BE2C (cell line): ENCODE measurements at places on chromosomes 11 and 22.

- DNase-seq, result no peak
Measured at GRCh38 chr11:125382314-125382791, 113.7 kb downstream of the FEZ1 start.

DNA sequence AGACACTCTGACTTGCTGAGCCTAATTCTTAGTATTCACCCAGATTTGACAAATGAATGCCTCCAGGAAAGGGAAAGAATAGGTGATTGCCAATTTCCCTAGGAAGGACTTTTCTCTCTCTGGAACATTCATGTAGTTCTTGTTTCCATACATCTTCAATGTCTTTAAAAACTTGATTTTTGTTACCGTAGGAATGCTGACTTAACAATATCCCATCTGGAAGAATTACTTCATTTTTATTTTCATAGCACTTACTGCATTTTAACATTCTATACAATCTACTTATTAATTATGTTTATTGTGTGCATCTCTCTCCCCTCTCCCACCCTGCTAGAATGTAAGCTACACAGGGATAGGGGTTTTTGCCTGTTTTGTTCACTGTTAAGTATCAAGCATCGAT, 66.6 kb downstream of the SLC5A12 start:
- DNase-seq, result no peak

GRCh38 chr11:27234043-27234668, 128.9 kb downstream of the CCDC34 start:
- DNase-seq, result no peak

GRCh38 chr22:45329530-45329936, 19.8 kb downstream of the FAM118A start:
- DNase-seq, result peak; percentile 95

DNA sequence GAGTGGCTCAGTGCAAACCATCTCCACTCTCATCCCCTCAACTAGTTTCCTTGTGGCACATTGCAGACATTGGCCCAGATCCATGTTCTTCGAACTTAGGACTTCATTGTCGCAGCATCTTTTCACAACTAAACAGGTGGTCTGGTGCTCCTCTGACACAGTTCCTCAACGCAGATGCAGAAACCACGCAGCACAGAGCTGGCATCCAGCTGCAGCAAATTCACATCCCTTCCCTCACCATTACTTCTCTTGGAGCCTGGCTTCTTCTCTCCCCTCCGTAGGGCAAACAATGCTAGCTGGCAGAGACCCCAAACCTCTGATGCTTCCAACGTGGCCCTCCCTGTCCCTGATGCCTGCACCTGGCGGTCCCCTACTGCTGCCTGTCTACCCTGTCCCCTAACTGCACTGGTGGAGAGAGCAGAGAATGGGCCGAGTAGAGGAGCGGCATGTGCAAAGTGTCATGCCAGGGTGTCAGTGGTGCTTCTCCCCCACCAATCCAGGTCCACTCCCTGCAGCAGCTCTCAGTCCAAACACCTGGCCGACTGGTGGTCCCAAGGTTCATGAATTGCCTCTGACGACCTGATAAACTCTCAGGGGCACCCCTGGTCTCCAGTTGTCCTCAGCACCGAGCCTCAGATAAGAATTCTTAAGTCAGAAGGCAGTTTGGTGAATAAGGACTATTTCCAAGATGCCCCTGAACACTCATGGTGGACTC, 18.1 kb downstream of the TMPRSS13 start:
- no peak for DNase-seq

- DNase-seq, result no peak
Measured at GRCh38 chr11:32427935-32428664, 7.2 kb downstream of the WT1 start.

DNA sequence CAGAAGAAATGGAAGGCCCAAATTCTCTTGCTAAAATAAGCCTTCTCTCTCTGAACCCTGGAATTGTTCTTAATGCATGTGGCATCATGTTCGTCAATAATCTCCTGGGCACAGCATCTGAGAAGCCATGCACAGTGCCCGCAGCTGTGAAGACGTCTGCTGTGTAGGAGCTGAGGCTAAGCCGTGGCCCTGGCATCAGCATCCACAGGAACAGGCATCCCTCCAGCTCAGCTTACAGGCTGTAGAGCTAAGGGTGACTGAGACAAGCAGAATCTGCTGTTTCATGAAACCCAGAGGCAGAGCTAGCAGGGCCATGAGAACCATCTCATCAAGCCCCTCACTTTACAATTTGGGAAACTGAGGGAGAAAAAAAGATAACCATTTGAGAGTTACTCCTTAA, 60.6 kb downstream of the SEZ6L start:
- no peak for DNase-seq

- DNase-seq, result no peak
Measured at GRCh38 chr11:93618371-93618770, 43.1 kb upstream of the CEP295 start.

DNA sequence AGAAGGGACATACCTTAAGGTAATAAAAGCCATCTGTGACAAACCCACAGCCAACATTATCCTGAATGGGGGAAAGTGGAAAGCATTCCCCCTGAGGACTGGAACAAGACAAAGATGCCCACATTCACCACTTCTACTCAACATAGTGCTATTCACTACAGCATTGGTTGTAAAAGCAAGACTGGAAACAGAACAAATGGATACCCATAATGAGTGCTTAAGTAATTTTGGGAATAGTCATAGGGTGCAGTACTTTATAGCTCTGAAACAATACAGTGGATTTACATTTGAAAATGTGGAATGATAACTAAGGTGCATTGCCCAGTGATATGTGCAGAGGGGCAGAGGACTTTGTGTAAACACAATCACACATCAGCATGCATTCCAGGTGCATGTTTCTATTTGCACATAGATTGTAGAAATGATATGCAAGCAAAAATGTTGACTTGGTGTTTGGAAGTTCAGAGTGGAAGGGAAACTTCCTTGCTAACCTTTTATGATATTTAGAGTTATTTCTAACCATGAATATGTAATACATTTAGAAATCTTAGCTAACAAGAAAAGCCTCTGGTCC, 112.3 kb downstream of the IGLL1 start:
- no peak for DNase-seq

- DNase-seq, result peak; percentile 54
Measured at GRCh38 chr11:74683279-74683871, 47.9 kb downstream of the CHRDL2 start.

- DNase-seq, result peak; percentile 62
Measured at GRCh38 chr11:114262681-114263512, 33.3 kb upstream of the NNMT start.

DNA sequence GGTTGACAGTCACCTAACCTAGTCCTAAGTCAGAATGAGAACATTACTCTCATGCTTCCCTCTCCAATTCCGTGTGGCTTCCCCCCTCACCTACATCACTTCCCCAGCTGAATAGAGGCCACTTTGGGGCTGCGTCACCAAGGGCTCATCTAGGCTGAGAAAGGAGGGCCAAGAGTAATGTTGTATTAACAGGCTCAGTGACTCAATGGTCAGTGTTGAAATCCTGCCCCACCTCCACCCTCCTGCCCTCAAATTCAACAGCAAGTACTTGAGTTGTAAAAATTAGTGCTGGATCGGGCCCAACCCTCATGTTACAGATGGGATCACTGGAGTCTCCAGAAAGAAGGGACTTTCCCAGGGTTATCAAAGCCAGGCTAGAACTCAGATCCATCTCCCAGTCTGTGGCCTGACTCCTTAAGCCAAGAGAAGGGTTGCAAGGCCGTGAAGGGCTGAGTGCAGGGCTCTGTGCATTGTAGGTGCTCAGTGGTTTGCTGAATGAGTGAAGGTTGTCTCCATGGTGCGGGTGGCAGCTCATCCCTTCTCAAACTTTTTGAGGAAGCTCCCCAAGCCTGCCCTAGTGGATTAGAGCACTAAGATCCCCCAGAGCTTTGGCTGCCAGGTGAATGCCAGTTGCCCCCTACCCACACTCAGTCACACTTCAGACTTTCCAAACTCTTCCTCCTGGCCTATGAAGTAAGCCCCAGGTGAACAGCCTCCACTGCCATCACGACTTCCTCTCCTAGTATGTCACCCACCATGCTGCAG, 3.2 kb downstream of the DGAT2 start:
- DNase-seq, result no peak

DNA sequence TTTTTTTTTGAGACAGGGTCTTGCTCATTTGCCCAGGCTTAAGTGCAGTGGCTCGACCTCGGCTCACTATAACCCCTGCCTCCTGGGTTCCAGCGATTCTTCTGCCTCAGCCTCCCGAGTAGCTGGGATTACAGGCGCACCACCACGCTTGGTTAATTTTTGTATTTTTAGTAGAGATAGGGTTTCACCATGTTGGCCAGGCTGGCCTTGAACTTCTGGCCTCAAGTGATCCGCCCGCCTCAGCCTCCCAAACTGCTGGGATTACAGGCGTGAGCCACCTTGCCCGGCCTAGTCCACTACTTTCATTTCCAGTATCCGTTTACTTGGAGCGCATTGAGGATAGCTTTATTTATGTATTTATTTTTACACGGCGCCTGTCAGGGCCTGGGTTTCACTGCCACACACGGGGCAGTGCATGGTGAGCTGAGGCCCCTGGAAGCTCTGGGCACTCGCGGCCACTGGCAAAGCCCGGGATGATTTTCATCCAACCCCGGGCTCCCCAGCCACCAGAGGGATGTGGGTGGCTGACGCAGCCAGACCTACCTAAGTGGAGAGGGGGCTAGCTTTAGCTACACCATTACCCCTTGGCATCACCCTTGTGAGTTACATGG, 6.1 kb upstream of the MCAM start:
- no peak for DNase-seq

DNA sequence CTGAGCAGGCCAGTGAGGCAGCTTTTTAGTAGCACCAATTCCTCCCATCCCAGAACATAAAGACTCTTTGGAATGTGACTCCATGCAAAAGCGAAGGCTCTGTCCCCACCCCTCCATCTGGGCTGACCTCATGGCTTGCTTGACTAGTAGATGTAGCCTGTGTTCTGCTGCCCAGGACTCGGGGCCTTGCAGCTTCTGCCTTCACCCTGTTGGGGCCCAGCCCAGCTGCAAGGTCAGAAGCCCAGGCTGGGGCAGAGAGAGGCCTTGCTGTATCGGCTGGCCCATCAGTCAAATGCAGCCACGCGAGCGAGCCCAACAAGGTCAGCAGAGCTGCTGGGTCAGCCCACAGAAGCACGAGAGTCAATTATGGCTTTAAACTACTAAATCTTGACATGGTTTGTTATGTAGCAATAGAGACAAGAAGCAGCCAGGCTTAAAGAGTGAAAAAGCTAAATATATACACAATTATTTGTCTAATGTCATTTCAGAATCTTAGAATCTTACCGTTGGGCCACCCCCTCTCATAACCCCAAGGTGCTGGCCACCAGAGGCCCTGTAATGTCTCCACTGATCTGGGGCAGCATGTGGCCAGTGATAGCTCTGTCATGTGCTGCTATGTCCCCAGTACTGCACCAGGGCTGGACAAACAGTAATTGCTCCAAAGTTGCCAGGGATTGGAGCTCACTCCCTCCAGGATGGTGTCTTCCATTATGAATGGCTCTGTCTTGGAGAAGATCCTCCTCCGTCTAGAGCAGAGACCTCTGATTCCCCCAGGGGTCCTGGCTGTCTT, 10.4 kb upstream of the WNT11 start:
- DNase-seq, result no peak

- no peak for DNase-seq
Measured at GRCh38 chr11:94472916-94473799, 20.5 kb downstream of the MRE11 start.

- no peak for DNase-seq
Measured at GRCh38 chr11:62033191-62034035, 66.0 kb upstream of the FTH1 start.

DNA sequence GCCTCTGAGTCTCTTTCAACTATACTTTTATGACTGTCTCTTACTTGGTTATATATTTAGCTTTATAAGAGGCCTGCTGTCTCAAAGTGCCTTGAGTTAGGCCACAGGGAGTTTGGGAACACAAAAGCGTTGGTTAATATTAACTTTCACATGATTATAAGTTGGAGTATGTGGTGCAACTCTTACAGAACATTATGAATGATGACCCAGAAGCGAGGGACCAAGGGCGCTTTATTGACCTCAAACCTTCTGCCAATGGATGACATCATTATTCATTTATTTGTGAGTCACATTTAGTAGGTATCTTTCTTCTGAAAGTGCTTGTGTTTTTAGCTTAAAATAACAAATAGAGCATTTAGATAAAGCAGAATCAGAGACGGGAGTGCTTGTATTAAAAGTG, 298.0 kb upstream of the ZC3H12C start:
- DNase-seq, result no peak

- peak; percentile 70 for DNase-seq
Measured at GRCh38 chr11:32892355-32893092, at the start of gene QSER1. Gene QSER1 (plus strand): TSS chr11:32892811. CDS start chr11:32893126, 315 bp downstream.

- DNase-seq, result no peak
Measured at GRCh38 chr11:85766721-85767161, 44.2 kb downstream of the SYTL2 start.
